Esophagus squamous epithelium (tissue), 5 donors: ENCODE measurements at places on chromosomes 2 and 18.

DNA sequence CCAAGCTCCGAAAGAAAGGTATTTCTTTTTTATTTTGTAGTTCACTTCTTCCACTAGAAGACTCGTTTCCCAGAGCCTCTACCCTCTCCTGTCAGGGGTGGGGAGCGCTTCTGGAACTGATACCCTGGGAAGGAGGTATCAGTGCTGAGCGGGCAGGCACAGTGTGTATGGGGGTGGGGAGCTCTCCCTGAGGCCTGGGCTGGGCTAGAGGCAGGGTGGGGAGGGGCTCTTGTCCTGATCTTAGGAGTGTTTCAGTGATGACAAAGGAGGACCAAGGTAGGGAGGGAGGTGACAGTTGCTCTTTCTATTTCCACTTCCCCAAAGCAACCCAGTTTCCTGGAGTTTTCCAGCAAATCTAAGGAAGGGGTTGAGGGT lies 65.4 kb downstream of the ARHGAP25 start:
- no peak for DNase-seq

DNA sequence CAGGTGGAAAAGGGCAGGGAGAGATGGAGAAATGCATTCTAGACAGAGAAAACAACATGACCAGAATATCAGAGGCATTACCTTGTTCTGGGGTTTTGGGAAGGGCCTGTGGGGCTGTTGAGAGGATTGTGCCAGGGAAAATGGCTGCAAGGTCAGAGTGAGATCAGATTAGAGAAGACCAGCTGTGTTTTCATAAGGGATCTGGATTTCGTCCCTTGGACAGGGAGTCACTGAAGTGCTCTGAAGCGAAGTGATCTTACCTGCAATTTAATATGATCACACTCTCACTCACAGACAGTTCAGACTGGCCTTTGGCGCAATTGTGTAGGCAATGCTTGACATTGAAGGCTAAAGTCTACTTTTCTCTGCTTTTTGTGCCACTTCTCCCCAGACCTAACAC lies 20.3 kb upstream of the REG3G start:
- no peak for DNase-seq

GRCh38 chr2:94774851-94775250 lies 96.4 kb upstream of the TEKT4 start:
- DNase-seq, result no peak

DNA sequence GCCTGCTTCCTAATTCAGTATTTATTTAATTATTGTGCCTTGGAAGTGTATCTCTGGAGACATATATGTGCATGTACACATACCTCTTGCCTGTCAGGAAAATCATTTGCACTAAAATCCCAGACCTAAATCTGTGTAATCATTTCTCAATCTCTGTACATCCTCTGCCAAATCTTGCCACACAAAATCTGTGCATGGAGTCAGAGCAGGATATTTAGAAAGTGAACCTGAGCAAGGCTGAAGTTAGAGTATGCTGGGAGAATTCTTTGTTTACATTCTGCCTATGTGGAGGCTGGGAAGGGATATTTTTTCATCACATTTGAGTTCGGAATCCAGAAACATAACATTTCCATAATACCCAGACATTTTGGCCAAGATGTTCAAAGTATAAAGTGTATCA lies 9.3 kb downstream of the XRCC5 start:
- DNase-seq, result no peak

DNA sequence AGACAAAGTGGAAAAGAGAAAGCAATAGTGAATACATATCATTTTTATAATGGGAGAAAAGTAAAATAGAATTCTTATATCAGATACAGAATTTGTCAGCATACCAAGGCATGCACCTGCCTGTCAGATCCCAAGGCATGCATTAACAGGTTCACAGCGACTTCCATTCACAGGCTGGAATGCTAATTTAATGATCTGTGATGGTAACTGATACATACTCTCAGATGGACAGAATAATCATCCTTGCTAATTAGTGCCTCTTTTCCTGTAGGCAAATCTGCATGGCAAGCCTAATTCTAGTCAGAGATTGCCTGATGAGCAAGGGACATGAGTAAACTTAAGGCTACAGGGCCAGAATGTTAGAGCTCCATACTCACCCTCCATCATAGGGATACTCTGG lies 76.1 kb downstream of the PRKRA start:
- no peak for DNase-seq

DNA sequence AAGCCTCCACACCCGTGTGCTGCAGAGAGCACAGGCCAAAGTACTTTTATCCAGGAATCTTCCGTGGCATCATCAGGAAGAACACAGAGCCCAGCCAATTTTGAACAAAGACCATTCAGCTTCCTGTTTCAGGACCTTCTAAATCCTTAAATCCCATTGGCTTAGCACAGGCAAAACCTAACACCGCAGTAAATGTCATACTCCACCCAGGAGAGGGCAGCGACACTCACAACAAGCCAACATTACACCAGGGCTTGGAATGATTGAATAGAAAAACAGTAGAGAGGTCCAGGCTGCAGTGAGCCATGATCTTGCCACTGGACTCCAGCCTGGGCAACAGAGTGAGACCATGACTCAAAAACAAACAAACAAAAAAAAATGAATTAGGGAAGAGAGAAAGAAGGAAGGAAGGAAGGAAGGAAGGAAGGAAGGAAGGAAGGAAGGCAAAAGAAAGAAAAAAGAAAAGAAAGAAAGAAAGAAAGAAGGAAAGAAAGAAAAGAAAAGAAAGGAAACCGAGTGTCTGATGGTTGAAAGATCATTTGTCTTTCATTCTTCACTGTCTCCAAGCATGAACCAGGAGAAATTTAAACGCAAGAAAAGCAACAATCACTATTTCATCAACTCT lies 144.6 kb upstream of the SATB2 start:
- DNase-seq, result no peak

- no peak for DNase-seq
Measured at GRCh38 chr2:222535477-222535876, 111.1 kb downstream of the SGPP2 start.

DNA sequence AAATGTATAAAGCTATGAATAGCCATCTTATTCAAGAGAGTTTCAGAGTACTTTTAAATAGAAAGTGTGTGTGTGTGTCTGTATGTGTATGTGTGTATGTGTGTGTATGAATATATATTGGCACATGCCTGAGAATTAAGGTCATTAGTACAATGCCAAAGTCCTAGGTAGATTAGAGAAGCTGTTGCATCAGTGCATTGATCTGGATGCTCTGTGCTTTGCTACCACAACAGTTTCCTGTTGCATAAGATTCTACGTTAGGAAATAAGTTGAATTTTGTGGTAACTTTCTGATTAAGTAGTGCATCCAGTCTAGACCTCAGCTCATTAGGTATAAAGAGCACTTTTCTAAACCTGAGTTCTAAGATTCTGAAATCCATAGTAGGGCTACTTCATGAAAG lies 1102.8 kb upstream of the KLHL29 start:
- DNase-seq, result no peak

GRCh38 chr2:24832931-24833701 lies 39.9 kb downstream of the CENPO start:
- DNase-seq, result no peak

DNA sequence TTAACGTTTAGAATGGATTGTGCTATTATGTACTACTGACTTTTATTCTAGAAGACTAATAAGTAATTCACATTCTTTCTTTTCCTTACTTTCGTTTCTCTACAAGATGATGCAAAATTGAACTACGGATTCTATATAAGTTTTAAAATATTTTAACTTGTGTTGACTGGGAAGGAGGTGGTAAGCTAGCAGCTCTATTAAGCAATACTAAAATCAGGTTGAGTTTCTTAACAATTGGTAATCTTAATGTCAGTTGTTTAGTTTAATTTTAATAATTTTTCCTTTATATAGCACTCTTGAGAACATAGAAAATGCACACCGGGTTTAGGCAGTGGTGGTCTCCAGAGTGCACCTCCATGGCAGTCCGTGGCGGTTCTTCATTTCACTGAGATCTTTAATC lies 215.2 kb downstream of the MCFD2 start:
- DNase-seq, result no peak

DNA sequence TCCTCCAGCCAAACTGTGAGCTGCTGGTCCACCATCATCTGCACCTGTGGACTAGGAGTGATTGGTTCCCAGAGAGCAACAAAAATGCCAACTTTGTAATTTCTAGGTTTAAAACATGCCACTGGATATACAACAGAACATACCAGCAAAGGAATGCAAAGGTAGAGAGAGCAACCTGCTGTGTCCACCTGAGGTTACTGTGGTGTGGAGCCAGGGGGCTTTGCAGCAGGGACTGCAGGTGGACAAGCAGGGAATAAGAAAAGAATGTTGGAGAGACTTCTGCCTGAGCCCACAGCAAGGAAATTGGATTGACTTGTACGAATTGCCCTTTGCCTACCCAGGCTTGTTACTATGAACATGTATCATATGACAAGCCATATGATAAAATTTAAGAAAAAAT lies 345.2 kb upstream of the SPHKAP start:
- no peak for DNase-seq

- DNase-seq, result no peak
Measured at GRCh38 chr2:24828238-24828996, 35.2 kb downstream of the CENPO start.

DNA sequence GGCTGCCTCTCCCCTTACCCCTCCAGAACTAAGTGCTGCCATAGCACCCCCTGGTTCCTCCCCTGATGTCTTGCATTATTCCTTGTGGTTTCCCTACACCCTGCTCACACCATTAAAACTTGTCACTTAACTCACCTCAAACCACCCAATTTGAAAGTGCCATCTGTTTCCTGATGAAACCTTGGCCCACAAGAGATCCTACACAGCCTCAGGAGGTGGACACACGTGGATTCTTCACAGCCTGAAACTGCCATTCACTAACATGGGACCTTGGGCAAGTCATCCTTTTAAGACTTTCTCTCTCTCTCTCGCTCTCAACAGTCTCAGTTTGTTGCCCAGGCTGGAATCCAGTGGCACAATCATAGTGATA lies 27.5 kb upstream of the FAM124B start:
- DNase-seq, result no peak

GRCh38 chr18:63451799-63452660 lies 24.7 kb upstream of the SERPINB5 start:
- DNase-seq, result no peak

GRCh38 chr2:74101574-74102300 lies 46.0 kb downstream of the BOLA3 start:
- no peak for DNase-seq

DNA sequence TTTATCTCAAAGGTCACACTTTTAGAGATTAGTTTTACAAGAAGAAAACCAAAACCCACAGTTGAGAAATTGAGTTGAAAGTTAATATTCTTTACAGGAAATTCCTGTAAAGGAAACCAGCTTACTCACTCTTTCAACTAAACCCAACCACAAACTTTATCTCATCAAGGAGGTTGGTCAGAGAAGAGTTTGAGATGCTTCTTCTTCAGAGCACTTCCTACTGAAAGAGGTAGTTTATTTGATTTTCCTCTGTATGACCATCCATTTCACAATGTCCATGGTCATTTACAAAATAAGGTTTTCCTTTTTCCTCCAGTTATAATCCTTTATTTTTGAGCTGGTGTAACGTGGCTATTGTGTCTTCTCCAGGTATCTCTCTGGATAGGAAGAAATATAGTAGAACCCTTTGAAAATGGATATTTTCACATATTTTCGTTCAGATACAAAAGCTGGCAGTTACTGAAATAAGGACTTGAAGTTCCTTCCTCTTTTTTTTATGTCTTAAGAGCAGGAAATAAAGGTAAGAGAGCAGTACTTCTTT lies 4.5 kb upstream of the IL18RAP start:
- DNase-seq, result no peak

DNA sequence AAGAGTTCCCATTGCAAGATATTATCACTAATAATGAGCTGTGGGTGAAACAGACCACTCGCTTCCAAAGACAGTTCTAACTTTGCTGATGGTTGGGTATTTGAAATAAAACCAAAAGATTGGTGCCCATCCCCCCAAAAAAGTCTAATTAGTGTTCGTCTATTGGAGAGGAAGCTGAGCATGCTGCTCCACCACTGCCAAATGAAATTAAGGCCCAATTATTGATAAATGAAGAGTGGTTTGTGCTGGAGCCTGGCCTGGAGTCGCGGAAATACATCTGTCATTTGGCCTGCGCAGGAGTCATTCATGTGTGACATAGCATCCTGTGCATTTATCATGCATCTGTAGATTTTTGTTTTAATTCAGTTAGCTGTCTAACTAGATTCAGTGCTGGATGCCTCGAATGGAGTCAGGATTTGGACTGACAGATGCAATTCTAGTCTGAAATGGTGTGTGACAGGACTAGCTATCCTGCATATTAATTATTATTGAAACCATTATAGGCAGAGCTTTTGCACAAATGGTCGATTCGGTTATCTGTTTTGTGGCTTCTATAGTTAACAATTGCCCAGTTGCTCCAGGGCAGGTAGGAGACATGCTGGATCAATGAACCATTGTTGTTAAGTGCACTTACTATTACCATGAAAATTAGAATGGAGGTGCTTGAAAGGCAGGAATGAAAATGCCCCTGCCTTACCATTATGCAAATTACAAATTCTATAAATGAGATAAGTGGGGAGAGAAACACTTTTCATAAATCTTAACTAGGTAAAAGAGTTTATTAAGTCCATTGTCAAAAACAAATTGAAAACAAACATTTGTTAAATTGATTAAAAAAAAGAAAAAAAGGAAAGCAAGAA lies 450.4 kb upstream of the TCF4 start:
- DNase-seq, result no peak

- DNase-seq, result no peak
Measured at GRCh38 chr2:74290466-74291217, 52.6 kb downstream of the SLC4A5 start.

GRCh38 chr2:69097891-69098655 lies 85.1 kb downstream of the ANTXR1 start:
- no peak for DNase-seq

DNA sequence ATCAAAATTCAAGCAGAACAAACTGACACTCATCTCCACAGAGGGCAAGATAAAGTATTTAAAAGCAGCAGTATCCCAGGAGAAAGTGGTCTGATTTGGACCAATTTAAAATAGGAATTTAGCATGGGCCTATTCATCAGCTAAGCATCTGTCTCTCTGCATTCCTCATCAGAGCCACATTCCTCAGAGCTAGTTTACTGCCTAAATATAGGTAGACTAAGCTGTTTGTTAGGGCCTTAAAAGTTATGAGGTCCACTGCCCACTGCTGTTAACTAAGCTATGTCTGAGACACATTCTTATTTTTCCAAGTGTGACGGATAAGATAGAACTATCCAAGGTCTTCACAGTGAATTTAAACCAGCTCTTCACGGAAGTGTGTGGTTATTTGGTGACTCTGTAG lies 17.6 kb downstream of the NEB start:
- no peak for DNase-seq
